ENCODE measurements at places on chromosomes 6 and 20.

DNA sequence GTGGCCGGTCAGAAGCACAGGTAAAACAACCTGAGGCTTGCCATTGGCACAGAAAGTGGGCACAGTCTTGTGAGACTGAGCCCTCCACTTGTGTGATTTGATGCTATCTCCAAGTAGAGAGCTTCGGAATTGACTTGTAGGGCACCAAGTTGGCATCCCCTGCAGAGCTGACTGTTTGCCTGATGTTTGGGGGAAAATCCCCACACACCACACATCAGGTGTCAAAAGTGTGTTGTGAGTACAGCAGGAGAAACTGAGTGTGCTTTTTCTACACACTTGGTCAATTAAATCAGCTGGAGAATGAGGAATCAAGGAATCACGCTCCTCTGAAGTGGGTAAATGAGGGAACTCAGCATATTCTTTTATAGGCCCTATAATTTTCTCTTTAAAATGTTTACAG, 989 bp downstream of the SERINC3 start:
- DNase-seq, result no peak

GRCh38 chr20:13684566-13685222, 46.0 kb upstream of the TASP1 start:
- peak; percentile 10 for DNase-seq

GRCh38 chr20:36959242-36959641, 7.7 kb upstream of the SAMHD1 start:
- no peak for DNase-seq

GRCh38 chr20:37256286-37256685, 5.3 kb downstream of the GHRH start:
- DNase-seq, result no peak

GRCh38 chr20:23287354-23288190, 63.0 kb upstream of the NXT1 start:
- no peak for DNase-seq

GRCh38 chr6:108579328-108579721, 18.6 kb downstream of the FOXO3 start:
- no peak for DNase-seq

DNA sequence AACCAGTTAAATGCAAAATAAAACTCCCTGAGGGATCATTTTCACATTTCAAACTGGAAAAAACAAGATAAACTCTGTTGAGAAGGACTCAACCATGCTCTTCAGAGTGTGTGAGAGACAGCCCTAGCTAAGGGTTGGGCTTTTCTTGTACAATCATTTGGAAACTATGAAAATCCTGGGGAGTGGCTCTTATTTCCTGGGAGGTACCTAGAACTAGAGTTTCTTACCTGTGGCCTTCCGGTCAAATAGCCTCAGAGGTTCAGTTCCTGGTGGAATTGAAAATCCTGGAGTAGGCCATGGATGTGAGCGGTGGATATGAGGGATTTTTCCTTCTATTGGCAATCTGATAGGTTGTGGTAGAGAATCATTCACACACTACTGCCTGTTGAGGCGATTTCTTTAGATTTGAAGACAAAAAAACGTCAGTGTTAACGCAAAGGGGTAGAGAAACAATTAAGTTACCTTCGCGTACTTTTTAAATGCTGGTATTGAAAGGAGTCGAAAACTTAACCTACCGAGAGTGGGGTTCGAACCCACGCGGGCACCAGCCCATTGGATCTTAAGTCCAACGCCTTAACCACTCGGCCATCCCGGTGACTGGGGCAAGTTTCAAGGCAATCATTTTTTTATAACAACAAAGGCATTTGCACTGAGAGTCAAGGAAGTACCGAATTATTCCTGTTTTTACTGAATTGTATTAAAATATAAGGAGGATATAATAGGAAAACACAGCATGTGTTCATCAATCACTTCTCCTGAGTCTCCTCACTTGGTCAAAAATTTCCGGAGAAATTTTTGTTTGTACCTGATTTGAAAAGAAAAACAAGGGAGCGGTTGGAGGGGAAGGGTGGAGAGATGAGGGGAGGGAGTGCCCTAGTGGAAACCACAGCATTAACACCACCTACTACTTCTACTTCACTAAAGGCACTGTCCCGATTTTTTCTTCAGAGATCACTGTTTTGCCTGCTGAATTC, 191.3 kb downstream of the OR2B2 start:
- DNase-seq, result no peak

GRCh38 chr20:35405775-35406174, 6.0 kb downstream of the UQCC1 start:
- no peak for DNase-seq

DNA sequence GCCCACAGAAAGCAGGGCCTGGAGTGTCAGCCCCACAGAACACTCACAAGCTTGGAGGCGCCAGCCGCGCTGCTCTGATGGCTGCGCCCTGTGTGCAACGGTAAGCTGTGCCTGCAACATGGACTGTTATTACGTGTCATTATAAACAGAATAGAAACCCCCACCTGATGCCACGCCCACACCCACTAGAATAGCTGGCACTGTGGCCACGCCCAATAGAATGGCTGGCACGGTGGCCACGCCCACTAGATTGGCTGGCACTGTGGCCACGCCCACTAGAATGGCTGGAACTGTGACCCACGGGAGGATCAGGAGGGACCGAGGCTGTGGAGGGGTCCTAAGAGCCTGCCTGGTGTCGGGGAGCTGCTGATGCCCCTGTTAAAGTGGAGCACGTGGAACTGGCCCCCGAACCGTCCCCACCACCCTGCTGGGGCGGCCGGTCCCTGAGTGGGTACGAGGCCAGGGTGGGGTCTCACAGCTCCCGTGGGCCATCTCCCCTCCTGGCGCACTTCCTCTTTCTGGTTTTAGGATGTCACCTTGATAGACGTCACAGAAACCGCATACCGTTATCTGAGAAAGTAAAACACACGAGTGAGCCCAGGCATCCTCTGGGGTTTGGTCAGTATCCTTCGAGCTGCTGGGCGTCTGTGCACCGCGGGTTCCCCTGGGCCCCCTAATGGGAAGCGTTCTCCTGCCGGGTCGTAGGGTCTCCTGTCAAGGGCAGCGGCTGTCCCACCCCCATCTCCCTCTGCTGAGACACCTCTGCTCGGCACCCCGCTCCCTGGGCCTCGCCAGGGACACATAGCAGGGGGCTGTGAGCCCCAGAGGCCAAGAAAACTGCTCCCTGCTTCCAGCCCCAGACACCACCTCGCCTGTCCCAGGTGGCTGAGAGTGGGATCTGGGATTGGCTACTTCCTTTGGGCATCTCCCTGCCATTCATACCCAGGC, 25.4 kb downstream of the SLC17A9 start:
- peak; percentile 82 for DNase-seq

GRCh38 chr6:166029506-166029905, 138.1 kb downstream of the TBXT start:
- no peak for DNase-seq

DNA sequence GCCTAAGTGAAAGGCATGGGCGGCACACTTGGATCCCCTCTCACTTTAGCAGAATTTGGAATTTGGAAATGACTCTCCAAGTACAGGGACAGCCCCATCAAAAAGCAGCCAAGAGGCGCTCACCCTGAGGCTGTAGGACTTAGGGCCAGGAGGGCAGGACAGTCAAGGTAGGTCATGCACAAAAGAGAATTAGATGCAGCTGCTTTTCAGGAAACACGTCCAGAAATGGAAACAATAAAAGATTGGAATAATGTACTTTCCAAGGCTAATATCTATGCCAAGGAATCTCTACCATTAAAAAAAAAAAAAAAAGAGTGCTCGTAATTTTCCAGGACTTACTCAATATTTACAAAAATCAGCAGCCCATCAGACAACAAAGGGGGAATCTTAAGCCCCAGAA, 19.9 kb downstream of the PREP start:
- DNase-seq, result no peak

DNA sequence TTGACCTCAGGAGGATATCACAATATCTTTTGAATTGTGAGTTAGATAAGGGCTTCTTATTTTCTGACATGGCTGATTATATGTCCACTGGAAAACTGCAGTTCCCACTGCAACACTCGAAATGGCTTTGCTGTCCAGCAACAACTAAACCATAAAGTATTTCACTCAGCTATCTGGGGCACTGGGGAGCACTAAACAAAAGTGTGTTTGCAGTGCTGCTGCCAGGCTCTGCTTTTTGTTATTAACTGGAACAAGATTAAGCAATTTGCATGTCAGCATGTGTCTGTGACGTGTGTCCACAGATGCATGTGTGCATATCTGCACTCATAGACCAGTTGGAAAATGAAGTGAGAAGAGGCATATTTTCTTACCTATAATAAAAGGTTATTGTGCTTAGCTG, 107.8 kb upstream of the CCN2 start:
- DNase-seq, result no peak

- DNase-seq, result no peak
Measured at GRCh38 chr6:1610497-1611321, 994 bp downstream of the FOXC1 start.

DNA sequence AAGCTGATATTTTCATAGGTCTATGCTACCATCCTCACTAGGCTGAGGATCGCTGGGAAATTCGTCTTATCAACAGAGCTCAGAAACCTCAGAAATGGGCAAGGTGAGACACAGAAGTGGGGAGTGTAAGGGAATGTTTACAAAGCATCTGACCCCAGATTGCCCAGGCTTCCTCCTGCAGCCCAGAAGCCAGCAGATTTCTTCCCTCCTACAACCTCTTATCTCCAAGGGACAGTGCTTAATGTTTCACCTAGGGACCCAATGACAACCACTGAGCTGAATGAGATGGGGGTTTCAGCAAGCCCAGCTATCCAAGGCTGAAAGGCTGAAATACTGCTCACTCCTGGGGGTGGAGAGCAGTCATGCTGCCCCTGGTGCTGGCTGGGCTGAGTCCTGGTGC, 52.4 kb upstream of the TBC1D7 start:
- DNase-seq, result no peak

DNA sequence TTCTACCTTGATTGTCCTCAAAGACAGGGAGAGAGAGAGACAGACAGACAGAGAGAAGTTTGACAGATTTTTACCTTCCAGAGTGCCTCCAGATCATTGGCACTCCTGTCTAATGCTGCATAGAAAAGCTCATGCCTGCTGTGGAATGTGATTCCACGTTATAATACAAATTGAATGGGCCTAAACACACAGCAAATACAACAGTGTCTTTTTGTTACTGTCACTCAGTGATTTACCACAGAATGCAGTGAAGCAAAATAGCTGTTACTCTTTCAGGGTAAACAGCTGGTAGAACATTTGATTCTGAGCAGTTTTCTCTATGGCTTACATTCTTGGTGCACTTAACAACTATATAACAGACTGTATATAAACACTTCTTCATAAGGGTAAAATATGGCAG, 558.7 kb downstream of the LMBRD1 start:
- DNase-seq, result no peak

GRCh38 chr6:19127081-19127480, 710.1 kb upstream of the ID4 start:
- no peak for DNase-seq

- DNase-seq, result no peak
Measured at GRCh38 chr6:141248021-141248799, 884.5 kb upstream of the GJE1 start.

- DNase-seq, result no peak
Measured at GRCh38 chr20:911882-912600, 4.1 kb downstream of the ANGPT4 start.

DNA sequence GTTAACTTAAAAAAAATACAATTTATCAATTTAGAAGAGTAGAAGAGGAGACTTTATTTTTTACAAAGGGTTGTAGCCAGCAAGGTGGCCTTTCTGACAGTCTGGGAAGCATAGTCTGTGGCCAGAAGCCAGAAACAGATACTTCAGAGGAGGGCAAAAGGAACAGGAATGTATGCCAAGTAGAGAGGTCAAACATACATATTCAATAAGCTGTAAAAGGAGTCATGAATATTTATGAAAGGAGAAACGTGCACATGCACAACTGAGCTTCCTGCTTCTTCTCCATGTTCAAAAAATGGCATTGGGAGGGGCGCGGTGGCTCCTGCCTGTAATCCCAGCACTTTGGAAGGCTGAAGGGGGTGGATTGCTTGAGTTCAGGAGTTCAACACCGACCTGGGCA, 43.9 kb upstream of the FAM184A start:
- DNase-seq, result no peak
